ENCODE measurements at places on chromosomes 1 and 21. TPM values are rescaled to one million over a fixed set of nuclear protein-coding genes. Genes with fewer than 3 reads are reported as not detected.

DNA sequence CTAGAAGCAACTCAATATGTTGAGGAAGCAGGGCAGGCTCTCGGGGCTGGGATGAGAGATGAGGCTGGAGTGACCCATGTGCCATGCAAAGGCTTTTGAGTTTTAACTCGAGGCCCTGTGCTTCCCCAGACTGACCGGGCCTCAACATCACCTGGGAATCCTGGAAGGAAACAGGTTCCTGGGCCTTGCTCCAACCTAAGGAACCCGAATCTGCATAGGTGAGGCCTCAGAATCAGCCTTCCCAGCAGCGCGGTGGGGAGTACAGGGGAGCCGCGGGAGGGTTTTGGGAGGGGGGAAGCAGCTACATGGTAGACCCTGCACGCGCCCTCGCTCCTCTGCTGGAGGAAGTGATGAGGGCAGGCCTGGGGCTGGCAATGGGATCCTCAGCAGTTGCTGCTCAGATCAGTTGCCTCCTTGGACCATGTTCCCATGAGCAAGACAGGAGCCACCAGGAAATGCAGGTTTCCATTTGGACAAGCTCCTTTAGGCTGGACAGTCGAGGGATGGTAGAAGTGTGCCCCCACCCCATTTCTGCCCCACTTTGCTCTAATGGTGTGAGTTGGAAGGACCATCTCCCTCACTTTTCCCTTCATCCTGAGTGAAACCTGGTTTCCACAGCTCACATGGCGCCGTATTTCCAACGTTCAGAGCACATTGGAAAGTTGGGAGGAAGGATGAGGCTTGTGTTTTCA, 4.5 kb upstream of the KIAA1614 start:
- H3K4me3 ChIP-seq = no peak overlapping the region
- peaks cover 5% of the 10 kb centered on the region for H3K4me1 ChIP-seq
- no peaks in the 10 kb centered on the region for H3K36me3 ChIP-seq

CCDC27 gene
- total RNA-seq = not detected

GRCh38 chr1:73998348-73998959, 199.5 kb downstream of the LRRIQ3 start:
- peaks cover 12% of the 10 kb centered on the region for H3K4me1 ChIP-seq
- H3K27ac ChIP-seq = no peak overlapping the region
- peaks cover 7% of the 10 kb centered on the region for H3K36me3 ChIP-seq
- DNase-seq = no peak
- peaks cover 1% of the 10 kb centered on the region for H3K27me3 ChIP-seq

GRCh38 chr1:2375246-2375922, 16.0 kb downstream of the MORN1 start:
- no peak overlapping the region for H3K4me3 ChIP-seq
- H3K36me3 ChIP-seq = no peaks in the 10 kb centered on the region
- H3K27ac ChIP-seq = no peak overlapping the region
- H3K27me3 ChIP-seq = peaks cover 13% of the 10 kb centered on the region
- H3K4me1 ChIP-seq = peaks cover 7% of the 10 kb centered on the region

DNA sequence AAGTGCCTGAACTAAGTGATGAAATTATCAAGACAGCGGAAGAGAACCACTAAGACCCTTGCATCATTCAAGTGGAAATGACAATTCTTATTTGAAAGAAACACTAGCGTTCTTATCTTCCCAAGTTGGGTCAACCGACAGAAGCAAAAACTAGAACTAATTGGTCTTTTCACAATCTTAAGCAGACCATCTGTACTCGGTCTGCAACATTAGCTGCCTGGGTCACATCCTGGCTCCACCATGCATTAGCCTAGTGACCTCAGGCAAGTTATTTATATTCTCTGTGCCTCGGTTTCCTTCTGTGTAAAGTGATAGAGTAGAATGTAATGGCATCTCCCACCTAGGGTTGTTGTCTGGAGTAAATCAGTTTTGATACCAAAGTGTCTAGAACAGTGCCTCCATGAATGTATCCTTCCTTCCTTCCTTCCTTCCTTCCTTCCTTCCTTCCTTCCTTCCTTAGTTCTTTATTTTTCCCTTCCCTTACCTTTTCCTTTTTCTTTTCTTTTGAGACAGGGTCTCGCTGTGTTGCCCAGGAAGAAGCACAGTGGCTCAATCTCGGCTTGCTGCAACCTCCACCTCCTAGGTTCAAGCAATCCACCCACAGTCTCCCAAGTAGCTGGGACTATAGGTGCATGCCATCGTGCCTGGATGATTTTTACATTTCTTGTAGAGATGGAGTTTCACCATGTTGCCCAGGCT, 6.0 kb downstream of the COLGALT2 start:
- H3K4me3 ChIP-seq = no peak overlapping the region
- no peak for DNase-seq
- peaks cover 4% of the 10 kb centered on the region for H3K4me1 ChIP-seq
- no peaks in the 10 kb centered on the region for H3K36me3 ChIP-seq

- H3K4me3 ChIP-seq = no peak overlapping the region
- no peaks in the 10 kb centered on the region for H3K36me3 ChIP-seq
- H3K27me3 ChIP-seq = peaks cover 3% of the 10 kb centered on the region
Observed at GRCh38 chr1:48697066-48697707, 79.5 kb downstream of the BEND5 start.

GJC2 gene
- 3.0 TPM for total RNA-seq

DNA sequence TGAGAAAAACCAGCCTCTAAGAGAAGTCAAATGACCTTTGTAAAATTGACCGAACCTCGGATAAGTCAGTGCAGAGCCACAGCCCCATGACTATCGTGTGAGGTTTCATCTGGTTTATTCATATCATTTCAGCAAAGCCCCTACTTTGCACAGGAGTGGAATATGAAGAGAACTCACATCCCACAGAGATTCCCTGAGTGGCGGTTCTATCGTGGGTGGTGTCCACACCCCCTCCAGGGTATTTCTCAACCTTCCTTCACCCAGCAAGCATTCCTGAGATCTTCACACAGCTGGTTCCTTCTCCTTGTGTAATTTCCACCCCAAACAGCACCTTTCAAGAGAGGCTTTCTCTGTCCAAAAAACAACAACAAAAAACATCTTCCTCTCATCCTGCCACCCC, 47.5 kb downstream of the EVA1C start:
- no peaks in the 10 kb centered on the region for H3K27me3 ChIP-seq
- H3K4me3 ChIP-seq = no peak overlapping the region
- H3K27ac ChIP-seq = no peak overlapping the region
- H3K36me3 ChIP-seq = no peaks in the 10 kb centered on the region
- DNase-seq = no peak
- H3K4me1 ChIP-seq = no peaks in the 10 kb centered on the region

GRCh38 chr1:181504399-181504842, 21.1 kb downstream of the CACNA1E start:
- H3K27me3 ChIP-seq = peaks cover 9% of the 10 kb centered on the region
- peaks cover 34% of the 10 kb centered on the region for H3K4me1 ChIP-seq
- peak overlapping the region; percentile 87 for H3K27ac ChIP-seq

ITLN2 gene
- total RNA-seq = not detected

THEM5 gene
- not detected for total RNA-seq

DNA sequence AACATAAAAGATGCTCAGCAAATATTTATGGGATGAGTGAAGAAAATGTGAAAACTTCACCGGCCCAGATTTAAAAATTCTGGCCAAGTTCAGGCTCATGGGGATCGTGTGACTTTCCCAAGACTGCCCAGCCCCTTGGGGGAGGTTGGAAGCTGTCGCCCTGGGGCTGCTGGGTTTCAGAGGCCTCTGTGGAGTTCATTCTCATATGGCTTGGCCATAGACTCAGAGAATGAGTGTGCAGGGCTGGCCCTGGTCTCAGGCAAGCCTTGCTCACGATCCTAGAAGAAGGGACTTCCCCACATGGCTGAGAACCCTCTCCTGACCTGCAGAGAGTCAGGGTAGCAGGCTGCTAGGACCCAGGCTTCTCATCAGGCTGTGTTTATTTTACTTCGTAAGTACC, 24.6 kb downstream of the PADI2 start:
- no peak overlapping the region for H3K4me3 ChIP-seq
- peaks cover 7% of the 10 kb centered on the region for H3K27me3 ChIP-seq

DNA sequence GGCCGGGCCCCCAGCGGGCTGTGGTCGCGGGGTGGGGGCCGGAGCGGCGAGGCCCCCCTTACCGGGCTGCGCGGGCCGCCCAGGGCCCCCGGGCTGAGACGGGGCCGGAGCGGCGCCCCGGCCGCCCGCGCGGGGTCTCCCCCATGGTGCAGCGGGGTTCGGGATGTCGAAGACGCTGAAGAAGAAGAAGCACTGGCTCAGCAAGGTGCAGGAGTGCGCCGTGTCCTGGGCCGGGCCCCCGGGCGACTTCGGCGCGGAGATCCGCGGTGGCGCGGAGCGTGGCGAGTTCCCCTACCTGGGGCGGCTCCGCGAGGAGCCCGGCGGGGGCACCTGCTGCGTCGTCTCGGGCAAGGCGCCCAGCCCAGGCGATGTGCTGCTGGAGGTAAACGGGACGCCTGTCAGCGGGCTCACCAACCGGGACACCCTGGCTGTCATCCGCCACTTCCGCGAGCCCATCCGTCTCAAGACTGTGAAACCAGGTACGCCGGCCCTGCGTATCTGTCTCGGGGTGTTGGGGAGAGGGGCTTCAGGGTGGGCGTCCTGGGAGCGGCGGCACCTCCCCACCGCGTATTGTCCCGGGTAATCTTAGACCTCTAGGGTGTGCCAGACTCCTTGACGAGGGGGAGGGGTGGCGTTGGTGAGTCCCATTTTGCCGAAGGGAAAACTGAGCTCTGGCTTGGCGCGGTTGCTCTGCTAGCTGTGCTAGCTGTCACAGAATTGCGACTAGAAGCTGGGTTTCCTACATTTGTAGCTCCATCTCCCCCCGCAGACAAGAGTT, 745 bp downstream of the MAGI3 start:
- peaks cover 4% of the 10 kb centered on the region for H3K27me3 ChIP-seq
- H3K4me1 ChIP-seq = peaks cover 11% of the 10 kb centered on the region
- H3K27ac ChIP-seq = peak overlapping the region; percentile 84
- no peaks in the 10 kb centered on the region for H3K36me3 ChIP-seq
- peak overlapping the region; percentile 89 for H3K4me3 ChIP-seq
- DNase-seq = peak; percentile 55

- H3K27ac ChIP-seq = no peak overlapping the region
- peaks cover 22% of the 10 kb centered on the region for H3K4me1 ChIP-seq
- no peak for DNase-seq
- H3K27me3 ChIP-seq = peaks cover 2% of the 10 kb centered on the region
- H3K36me3 ChIP-seq = no peaks in the 10 kb centered on the region
Observed at GRCh38 chr1:221937155-221937953, 195.5 kb upstream of the DUSP10 start.

SPRR2B gene
- not detected for total RNA-seq

SPRR2A gene
- total RNA-seq = not detected

PDZK1 gene
- total RNA-seq = 1.7 TPM

DNA sequence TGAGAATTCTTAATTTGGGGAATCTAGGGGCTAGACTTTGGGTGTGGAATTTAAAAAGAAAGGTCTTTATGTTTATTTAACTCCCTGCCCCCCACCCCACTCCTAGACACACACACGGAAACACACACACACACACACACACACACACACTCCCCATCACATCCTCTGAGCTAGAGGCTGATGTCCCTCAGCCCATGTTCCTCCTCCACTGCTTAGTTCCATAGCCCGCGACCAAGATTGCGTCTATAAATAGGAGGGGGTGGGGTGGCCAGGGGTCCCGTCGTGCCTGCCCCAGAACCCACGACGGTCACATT, 655 bp upstream of the KIRREL1 start:
- peaks cover 14% of the 10 kb centered on the region for H3K4me1 ChIP-seq
- H3K4me3 ChIP-seq = peak overlapping the region; percentile 88
- H3K36me3 ChIP-seq = no peaks in the 10 kb centered on the region
- H3K27ac ChIP-seq = no peak overlapping the region

SNRPE gene
- total RNA-seq = 109 TPM

OR2G6 gene
- total RNA-seq = not detected

MAB21L3 gene
- 0.22 TPM for total RNA-seq

PADI3 gene
- not detected for total RNA-seq

SERPINC1 gene
- total RNA-seq = not detected

DNA sequence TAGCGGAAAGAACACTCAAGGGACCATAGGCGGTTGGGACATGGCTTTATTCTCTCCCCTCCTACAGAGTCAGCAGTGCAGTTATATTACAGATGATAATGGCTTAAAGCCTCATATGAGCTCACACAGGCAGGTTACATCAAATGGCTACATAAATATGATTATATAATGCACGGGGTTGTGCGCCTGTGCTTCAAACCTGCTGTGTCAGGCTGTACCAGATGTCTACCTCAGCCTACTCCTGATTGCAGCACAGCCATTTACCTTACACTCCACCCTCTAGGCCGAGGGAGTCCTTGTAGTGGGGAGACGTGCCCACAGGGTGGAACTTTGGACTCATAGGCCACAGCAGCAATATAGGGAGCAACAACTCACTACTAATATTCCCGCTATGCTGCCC, 16.4 kb upstream of the TBX19 start:
- H3K4me1 ChIP-seq = no peaks in the 10 kb centered on the region
- H3K27me3 ChIP-seq = no peaks in the 10 kb centered on the region
- peaks cover 6% of the 10 kb centered on the region for H3K36me3 ChIP-seq
- H3K4me3 ChIP-seq = no peak overlapping the region
- H3K27ac ChIP-seq = no peak overlapping the region

C1orf74 gene
- 2.3 TPM for total RNA-seq

GRCh38 chr1:207711285-207711684, 40.6 kb upstream of the CD46 start:
- DNase-seq = no peak
- peaks cover 2% of the 10 kb centered on the region for H3K4me1 ChIP-seq
- peaks cover 11% of the 10 kb centered on the region for H3K36me3 ChIP-seq
- no peak overlapping the region for H3K27ac ChIP-seq
- no peak overlapping the region for H3K4me3 ChIP-seq

DNA sequence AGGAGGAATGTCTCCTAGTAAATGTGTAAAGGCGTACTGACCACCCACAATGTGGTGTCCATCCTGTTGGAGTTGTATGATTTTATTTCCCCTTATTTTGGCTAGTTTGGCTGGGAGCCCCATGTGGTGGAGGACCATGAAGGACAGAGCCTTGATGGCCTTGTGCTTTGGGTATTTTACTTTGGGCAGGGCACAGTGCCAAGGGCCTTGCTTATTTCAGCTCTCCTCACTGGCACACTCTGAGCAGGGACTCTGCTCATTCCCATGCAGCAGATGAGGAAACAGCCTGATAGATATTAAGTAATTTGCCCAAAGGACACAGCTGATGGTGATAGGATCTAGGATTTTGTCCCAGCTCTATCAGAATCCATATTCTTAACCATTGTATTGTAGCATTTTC, 50.2 kb downstream of the SMYD2 start:
- no peaks in the 10 kb centered on the region for H3K36me3 ChIP-seq
- H3K4me3 ChIP-seq = no peak overlapping the region
- peaks cover 10% of the 10 kb centered on the region for H3K4me1 ChIP-seq

PLA2G2C gene
- not detected for total RNA-seq

DNA sequence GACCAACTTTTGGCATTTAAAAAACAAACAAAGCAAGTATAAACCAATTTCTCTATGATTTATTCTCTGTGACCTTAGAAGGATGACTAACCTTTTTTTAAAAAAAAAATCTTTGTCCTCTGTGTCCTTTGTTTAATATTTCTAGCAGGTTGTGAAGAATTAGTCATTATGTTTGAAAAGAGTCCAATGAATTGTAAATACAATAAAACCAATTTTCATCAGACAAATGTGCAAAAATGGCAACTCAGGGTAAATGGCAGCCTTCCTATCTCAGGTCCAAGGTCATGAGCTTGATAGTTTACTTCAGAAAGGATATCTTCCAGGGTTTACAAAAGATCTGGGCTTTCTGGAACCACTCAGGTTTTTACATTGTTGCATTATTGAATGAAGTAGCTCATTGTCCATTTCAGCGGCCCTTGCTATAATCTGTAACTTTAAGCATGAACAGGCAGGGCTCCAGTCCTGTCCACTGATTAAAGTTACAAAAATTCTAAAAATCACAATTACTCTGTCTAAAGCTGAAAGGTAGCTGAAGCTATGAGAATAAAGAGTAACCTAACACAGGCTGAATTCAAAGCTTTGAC, 11.7 kb upstream of the MAP3K21 start:
- no peaks in the 10 kb centered on the region for H3K36me3 ChIP-seq
- H3K4me1 ChIP-seq = no peaks in the 10 kb centered on the region
- no peak overlapping the region for H3K4me3 ChIP-seq
- DNase-seq = no peak
- H3K27me3 ChIP-seq = no peaks in the 10 kb centered on the region
